ENCODE measurements at places on chromosomes 7 and 10.

DNA sequence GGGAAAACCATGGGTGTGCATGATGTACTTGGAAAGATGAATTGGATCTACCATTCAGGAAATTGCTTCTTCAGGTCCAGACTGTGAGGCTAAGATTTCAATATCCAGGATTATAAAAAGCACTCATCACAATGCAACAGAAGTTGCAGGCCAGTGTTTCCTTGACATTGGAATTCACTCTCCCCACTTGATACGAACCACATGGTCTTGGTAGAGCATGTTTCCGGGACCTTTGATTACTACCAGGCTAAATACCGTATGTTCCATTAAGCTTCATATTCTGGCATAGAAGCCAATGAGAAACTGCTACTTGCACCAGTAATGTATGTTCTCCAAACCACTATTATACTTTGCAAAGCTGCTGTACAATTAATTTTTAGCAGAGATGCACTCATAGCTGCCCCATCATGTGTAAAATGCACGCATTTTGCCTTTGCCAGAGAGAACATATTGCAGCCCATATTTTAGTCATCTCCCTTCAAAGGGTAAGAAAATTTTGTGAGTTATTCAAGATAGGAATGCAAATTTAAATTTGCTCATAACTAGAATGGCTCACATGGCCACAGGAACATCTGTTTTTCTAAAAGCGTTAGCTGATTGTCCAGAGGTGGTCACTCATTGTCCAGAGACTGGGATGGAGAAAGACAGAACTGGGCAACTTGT is 8.1 kb downstream of the FRMD4A start:
- DNase-seq, result no peak

DNA sequence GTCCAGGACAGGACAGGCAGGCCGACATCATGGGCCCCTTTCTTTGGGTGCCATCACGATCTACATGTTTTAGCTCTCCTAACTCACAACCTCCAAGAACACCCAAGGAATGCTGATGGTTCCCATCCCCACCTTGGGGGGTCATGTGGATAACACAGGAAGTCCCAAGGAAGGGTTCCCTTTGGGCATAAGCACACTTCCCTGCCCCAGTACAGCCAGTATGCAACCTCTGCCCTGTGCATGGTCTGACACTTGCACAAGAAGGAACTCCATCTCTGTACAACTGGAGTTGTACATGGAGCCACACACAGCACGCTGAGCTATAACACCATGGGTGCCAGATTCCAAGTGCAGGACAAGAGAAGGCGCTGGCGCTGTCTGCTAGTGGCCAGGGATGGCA is 11.0 kb downstream of the MAT1A start:
- no peak for DNase-seq

GRCh38 chr7:48144291-48144768 is 26.9 kb upstream of the ABCA13 start:
- DNase-seq, result no peak

- no peak for DNase-seq
Measured at GRCh38 chr7:151776876-151777494, 99.9 kb downstream of the PRKAG2 start.

- no peak for DNase-seq
Measured at GRCh38 chr10:69569396-69569934, 3.8 kb downstream of the NEUROG3 start.

GRCh38 chr7:77967429-77967828 is 168.9 kb downstream of the PHTF2 start:
- DNase-seq, result no peak

DNA sequence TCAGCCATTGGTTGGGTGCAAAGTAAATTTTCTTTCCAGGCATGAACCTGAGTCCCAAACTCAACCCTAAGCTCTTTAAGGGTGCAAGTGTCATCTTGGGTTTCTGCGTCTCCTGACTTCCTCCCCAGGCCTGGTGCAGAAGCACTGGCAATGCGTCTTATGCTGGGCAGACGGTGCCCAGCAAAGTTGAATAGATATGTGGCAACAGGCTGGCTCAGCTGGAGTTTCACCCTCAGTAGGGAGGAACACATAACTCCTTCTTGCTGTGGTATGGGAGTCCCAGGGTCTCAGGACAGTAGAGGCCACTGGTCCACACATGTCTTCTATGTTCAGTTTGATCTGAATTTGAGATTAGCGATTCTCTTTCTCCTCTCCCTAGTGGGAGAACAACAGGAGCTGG is 181.3 kb downstream of the RPS24 start:
- no peak for DNase-seq

DNA sequence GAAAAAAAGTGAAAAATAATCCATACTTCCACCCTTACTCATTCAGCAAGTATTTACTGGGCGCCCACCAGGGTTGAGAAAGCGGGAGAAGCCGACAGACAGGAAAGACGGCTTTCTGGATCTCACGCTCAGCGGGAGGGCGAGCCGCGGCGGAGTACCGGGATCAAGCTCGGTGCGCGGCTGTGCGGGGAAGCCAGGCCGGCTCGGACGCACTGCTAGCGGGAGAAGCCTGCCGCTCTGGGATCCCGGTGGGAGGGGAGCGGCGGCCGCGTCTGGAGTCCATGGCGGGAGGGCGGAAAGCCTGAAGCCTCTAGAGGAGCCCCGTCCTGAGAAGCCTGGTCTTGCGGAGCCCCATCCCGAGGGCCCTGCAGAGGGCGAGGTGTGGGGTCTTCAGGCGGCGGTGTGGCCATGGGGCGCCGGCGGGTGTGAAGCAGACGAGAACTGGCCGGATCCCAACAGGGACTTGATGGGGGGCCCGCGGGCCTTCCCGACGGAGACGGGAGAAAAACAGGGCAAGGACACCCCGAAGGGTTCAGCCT is 82.9 kb downstream of the VIPR2 start:
- DNase-seq, result no peak

GRCh38 chr10:58258977-58259692 is 8.6 kb downstream of the IPMK start:
- no peak for DNase-seq

DNA sequence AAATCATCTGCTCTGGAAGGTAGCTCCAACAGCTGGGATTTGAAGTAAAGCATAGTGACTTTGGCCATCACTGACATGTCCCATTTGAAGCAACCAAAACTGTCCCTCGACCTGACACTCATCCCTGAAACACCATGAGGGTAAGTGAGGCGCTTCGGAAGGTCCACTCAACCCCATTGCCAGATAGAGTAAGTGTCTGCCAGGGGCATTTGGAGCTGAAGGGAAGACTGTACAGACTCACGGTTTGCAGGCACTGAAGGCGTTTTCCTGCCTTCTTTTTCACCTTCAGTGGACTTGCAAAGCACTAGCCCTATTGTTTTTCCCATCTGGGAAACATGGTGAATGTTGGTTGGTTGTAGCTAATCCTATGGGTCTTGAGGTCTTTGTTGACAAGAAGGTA is 57.6 kb downstream of the IKZF1 start:
- no peak for DNase-seq

DNA sequence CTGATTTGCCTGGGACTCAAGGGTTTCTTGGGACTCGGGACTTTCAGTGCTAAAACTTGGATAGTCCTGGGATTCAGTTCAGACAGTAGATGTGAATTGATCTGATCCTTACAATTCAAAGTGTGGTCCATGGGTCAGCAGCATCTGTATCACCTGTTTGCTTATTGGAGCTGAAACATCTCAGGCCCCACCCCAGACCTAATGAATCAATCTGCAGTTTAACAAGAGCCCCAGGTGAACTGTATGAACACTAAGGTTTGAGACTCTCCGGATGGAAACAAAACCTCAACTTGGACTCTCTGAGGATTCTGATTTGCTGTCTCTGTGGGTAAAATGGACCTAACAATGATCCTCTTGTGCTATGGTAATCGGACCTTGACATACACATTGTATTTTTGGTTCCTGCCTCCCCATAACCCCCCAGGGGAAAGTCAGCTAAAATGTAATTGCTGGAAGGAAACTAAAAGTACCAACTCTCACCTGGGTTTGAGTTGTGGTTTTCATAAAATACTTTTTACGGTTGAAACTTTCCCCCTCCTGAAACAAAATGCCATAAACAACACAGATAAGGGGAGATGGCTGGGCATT is 11.7 kb downstream of the CYP26A1 start:
- no peak for DNase-seq

- DNase-seq, result no peak
Measured at GRCh38 chr7:64509583-64509982, 53.3 kb downstream of the ZNF680 start.

GRCh38 chr7:64099656-64100531 is 54.7 kb downstream of the ZNF727 start:
- DNase-seq, result no peak

GRCh38 chr7:18503126-18503866 is 7.7 kb downstream of the HDAC9 start:
- no peak for DNase-seq

- DNase-seq, result no peak
Measured at GRCh38 chr10:77351386-77351785, 286.2 kb downstream of the KCNMA1 start.

DNA sequence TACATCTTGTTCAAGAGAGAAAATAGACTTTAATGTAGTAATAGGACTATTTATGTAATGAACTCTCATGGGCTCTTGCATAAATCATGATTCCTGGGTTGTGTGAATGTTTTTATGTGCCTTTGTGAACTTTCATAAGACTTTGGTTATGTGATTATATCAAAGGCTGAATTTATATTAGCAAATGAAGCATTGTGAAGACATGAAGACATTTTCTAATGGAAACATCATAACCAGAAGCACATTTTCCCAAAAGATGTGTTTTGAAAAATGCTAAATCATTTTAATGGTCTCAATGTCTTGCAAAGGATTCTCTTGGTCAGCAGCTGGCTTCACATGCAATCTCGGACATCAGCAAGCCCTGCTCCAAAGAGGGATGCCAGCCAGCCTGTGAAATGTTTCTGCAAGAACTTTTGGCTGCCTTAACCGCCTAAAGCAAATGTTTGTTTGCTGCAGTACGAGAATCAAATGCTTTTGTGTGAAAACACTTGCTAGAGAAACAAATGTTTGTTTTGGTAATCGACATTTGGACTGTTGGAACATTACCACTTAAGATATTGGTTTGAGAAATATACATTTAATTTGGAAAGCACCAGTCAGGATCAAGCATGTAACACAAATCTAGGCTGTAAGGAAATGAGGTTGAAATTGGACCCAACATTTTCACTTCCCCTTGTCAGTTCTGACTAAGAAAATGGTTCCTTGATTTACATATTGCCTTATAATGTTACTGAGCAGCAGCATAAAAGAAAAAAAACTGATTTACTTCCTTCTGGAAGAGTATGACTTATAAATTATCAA is 102.1 kb downstream of the RTKN2 start:
- DNase-seq, result no peak

DNA sequence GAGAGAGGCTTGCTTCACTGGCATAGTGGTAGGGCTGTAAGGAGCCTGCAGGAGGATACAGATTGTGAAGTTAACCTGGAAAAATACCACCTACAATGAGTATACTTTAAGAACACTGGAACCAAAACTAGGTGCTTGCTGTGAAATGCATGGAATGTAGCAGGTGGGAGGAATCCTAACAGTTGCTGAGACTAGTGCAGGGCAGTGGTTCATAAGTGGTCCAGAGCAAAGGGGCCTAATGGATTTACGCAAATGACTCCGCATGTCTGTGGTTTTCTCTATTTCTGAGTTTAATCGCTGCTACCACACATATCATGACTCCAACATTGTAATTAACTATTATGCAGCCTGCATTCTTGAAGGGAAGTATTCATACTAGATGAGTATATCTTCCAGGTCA is 218.4 kb downstream of the CHRM2 start:
- no peak for DNase-seq

DNA sequence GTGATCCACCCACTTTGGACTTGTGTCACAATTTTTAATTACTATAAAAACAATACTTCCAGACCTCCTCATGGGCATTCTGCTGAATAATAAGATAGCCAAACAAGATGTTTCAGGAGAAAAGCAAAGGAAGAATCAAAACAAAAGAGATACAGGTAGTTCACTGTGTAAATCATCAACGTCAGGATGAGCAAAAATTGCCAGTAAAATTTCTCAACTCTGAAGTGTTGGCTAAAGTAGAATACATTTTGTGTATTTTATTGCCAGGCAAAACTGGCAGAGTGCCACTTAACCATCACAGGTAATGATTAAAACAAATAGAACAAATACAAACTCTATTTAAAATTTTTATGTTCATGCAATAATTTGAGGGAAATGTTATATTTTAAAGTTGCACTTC is 24.8 kb downstream of the ABCB4 start:
- DNase-seq, result no peak

DNA sequence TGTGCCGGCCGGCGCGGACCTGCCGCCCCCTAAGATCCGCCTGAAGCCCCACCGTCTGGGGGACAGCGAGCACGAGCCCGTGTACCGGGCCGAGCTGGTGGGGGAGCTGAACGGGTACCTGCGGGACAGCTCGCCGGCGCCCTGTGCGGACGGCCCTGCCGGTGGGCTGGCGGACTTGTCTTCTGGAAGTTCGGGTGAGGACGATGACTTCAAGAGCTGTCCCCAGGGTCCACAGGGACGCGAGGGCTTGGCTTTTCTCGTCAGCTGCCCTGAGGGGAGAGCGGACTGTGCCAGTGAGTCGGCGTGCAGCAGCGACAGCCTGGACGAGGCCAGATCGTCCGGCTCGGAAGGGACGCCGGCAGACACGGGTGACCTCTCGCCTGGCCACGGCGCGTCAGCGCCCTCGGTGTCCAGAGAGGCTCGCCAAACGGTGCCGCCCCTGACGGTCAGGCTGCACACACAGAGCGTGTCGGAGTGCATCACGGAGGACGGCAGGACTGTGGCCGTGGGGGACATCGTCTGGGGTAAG is 8.5 kb downstream of the PWWP2B start:
- no peak for DNase-seq

DNA sequence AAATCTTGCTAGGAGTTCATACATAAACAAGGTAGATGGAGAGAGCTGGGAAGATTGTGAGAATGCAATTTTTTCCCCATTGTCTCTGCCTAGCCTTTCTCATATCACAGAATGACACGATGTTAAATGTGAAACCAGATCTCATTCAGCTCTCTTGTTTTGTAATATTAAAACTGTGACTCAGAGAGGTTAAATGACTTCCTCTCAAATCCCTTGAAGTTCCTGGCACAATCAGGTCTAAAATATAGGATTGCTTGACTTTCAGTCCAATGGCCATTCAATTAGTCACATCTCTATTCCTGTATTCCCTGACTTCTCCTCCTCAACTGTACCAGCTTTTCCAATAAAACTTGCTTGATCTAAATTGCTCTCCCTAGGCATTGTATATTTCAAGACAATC is 3.1 kb downstream of the ANKRD22 start:
- DNase-seq, result no peak

GRCh38 chr7:130393101-130393561 is 12.8 kb downstream of the CPA1 start:
- DNase-seq, result no peak

- DNase-seq, result no peak
Measured at GRCh38 chr10:60717852-60718251, 60.4 kb upstream of the CDK1 start.
